ENCODE measurements at places on chromosomes 2 and 18.

- no peak for DNase-seq
Observed at GRCh38 chr2:217147818-217148217, 288.0 kb upstream of the TNP1 start.

DNA sequence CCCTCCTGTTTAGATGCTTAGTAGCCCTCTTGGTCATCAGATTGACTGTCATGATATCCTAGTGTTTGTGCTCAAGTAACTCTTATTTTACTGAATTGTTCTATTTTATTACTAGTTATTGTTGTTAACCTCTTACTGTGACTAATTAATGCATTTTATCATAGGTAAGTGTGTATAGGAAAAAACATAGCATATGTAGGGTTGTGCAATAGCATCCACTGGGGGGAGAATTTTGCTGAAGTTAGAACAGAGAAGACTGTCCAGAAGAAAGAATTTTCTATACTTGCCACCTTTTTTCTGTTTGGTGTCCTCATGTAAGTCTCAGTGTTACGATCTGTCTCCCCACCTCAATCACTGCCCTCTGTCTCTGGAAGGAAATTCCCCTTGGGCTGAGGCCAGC is 177.4 kb downstream of the RPIA start:
- no peak for DNase-seq

GRCh38 chr2:9310798-9311197 is 104.2 kb downstream of the ASAP2 start:
- DNase-seq: no peak

DNA sequence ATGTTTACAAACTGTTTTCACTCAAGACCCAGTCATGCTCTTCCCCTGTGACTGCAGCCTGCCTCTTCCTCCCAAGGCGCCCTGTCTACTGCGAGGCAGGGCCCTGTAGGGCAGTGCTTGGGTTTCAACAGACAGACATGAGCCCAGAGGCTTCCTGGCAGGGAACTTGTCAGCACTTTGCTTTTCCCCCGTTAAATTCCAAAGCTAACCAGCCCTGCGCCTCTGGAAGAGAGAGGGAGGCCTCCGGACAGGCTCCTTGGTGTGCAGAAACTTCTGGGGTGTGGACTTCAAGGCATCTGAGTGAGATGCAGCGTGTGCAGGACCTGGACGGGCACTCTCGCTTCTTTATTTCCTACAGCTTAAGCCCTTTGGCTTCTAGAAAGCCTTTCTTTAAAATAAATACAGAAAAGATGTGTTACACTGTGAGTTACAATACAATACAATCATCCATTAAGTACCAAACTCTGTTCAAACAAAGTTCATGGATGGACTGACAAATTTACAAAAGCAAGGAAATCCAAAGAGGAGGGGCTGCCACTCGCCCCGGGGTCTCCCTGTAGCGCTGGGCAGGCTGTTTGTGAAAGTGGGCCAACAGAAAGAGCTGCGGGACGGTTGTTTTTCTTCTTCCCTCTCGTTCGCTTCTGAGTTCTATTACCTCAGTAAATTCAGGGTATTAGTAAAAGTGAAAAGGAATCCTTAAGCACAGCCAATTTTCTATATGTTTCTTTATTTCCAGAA is 8.8 kb upstream of the ZNF516 start:
- DNase-seq: no peak

- no peak for DNase-seq
Observed at GRCh38 chr2:48934807-48935206, 179.3 kb upstream of the LHCGR start.

DNA sequence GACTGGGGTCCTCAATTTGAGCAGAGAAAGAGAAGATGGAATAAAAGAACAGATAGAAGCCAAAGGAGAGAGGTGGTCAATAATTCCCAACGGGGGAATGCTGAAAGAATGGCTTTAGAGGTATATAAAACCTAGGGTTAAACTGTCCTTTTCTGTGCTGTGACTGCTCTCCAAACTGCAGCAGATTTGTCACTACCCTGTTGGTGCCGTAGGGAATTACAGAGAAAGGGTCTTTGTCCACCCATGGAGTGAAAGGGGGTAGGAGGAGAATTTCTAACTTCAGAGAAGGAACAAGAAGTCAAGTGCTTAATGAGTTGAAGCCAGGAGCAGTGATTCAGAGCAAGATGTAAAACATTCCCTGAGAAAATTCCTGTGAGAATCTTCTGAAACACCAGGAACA is 486.5 kb downstream of the NUP35 start:
- no peak for DNase-seq

All from AG08395 (cell line).